Foreskin fibroblast (primary cell): ENCODE measurements at places on chromosomes 1 and 21.

- DNase-seq = no peak
Observed at GRCh38 chr1:181987334-181987895, 74.1 kb downstream of the ZNF648 start.

GRCh38 chr21:35504277-35504676 lies 455.2 kb upstream of the RUNX1 start:
- no peak for DNase-seq

- DNase-seq = peak; percentile 76
Observed at GRCh38 chr1:1230656-1231399, 973 bp downstream of the SDF4 start.

GRCh38 chr21:37916310-37917051 lies at the start of gene KCNJ6:
Gene KCNJ6, minus strand, starts transcription at chr21:37916457. Its CDS starts 75,775 bp downstream, at chr21:37840682.
- peak; percentile 40 for DNase-seq

- no peak for DNase-seq
Observed at GRCh38 chr21:14523234-14523633, 22.9 kb downstream of the SAMSN1 start.

GRCh38 chr1:30000266-30000665 lies 723.1 kb downstream of the MATN1 start:
- no peak for DNase-seq

- peak; percentile 49 for DNase-seq
Observed at GRCh38 chr1:93016171-93016570, 54.9 kb upstream of the DIPK1A start.

DNA sequence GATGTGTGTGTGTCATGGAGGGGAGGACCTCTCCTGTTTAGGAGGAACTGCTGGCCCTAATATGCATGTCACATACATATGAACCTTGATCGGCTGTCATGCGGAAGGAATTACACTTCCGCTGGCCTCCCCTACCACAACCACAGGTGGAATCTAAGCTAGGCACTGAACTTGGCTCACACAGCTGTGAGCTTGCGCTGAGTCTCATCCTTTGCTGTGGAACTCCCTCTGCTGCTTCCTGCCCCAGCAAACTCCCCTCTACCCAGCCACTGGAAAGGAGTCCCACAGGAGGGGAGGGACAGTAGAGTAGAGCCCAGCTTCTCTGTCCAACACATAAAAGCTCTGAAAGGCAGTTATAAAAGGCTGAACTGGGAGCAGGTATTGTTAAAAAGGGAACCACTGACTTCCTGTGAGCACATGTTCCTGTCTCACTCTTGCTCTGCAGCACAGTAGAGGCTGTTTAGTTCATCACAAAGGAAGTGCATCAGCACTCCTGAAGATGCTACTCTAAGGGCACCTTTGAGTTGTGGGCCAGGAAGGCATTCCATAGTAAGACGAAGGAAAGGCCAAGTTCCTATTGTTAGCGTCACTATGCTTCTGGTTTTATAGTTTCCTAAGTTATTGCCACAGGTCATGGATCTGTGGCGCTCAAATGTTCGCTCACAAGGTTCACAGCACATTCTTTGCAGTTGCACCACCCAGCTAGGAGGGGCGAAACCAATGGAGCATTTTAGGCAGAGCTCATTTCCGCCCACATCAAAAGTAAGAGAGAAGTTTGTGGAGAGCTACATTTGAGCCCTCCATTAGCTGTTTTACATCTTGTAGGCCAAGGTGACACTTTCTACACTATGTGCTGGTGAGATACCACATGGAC lies 17.7 kb upstream of the PTPRC start:
- no peak for DNase-seq

DNA sequence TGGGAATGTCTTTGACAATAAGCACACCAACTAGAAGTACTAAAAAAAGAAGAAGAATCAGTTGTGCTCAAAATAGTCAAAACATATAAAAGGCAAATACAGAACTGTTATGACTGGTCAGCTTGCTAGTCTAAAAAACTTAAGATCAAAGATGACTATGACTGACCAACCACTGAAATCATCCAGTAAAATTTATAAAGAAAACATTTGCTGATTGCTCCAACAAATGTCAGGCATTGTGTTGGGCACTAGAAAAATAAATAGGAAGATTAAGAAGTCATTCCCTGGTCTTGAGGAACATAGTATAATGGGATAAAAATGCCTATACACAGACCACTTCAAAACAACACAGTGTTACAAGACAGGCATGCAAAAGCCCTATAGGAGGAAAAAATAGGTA lies 9.3 kb upstream of the ANGPTL3 start:
- DNase-seq = no peak

- DNase-seq = no peak
Observed at GRCh38 chr1:71231751-71232150, 150.9 kb upstream of the ZRANB2 start.
